ENCODE measurements at places on chromosomes 5 and 9.

- DNase-seq = no peak
Measured at GRCh38 chr5:54769746-54770145, 215.6 kb downstream of the ESM1 start.

DNA sequence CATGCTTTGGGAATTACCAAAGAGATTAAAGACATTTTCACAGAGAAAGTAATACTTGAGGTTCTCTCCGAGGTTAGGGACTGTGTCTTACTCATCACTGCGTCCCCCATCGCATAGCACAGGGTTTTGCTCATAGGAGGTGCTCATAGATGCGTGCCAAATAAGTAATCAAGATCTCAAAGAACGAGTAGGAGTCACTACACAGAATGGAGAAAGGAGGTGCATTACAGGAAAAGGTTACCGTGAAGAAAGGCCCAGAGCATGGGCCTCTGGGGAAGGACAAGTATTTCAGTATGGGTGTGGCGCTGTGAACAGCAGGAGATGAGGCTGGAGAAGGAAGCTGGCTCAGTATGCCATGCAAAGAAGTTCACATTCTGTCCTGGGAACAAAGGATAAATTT lies 182.4 kb downstream of the ACTL7B start:
- DNase-seq = no peak

DNA sequence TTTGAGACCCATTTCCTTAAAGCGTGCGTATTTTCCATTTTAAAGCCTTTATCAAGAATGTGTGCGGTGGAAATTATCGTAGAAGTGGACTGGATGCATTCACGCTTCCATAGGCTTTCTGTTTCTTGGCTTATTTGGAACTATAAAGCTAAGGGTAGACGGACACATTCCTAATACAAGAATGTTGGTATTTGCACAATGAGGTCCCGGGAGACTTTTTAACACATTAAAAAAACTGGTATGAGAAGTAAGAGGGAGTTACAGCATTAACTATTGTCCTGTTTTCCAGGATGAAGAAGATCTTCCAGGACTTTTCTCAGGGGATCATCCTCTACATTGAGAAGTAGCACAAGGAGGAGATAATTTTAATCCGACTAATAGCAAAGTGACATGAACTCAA lies 653.0 kb downstream of the MTRR start:
- DNase-seq = no peak

DNA sequence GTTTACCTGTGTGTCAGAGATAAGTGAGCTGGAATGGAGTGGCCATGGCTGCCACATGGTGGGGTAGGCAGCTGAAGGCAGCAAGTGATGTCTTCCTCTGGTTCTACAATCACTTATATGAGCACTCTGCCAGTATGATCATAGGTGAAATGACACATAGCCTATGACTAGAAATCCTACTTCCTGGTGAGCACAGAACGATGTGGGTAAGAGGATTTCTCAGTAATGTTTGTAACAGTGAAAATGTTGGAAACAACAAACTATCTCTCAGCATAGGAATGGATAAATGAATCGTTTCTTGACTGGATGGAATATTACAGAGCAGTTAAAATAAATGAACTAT lies 187.0 kb upstream of the S1PR3 start:
- DNase-seq = no peak

- no peak for DNase-seq
Measured at GRCh38 chr9:5510360-5510931, at the start of gene PDCD1LG2. PDCD1LG2 (plus strand) TSS chr9:5510531; CDS start chr9:5522547, 12,016 bp downstream.

DNA sequence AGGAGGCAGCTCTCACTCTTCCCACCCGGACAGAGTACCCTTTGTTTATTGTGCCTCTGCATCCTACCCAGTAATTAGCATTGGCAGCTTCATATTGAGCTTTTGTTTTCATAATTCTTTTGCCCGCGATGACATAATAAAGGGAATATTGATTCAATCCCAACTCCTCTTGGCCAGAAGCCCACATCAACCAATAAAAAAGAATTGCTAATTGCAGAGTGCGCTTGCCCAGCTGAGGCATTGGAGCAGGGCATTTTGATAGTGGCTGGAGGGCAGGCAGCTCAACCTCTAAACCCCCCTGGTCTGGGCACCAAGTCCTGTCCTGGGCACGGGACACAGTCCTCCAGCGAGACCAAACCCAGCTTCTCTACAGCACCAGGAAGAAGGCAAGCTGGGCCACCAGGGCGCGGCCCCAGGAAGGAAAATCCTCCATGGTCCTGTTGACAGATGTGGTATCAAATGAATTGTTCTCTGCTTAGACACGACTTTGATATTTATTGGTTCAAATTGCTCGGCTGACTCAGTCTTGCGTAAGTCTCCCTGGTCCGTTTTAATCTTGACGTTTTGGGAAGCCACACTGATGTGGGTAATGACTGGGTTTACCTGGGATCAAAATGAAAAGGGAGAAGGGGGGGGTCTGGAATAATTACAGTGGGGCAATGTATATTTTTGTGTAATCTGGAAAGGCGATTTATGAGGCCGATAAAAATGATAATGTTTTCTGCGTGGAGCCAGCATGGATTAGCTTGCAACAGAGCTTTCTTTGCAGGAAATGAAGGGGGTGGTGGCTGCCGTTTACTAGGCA lies 220.7 kb upstream of the MSX2 start:
- DNase-seq = no peak
